ENCODE measurements at places on chromosomes 1 and 21.
A peak's percentile ranks its signal among the peaks of the same experiment; 100 is the strongest.

GRCh38 chr1:91653183-91653582 is 152.5 kb downstream of the CDC7 start:
- DNase-seq: no peak

DNA sequence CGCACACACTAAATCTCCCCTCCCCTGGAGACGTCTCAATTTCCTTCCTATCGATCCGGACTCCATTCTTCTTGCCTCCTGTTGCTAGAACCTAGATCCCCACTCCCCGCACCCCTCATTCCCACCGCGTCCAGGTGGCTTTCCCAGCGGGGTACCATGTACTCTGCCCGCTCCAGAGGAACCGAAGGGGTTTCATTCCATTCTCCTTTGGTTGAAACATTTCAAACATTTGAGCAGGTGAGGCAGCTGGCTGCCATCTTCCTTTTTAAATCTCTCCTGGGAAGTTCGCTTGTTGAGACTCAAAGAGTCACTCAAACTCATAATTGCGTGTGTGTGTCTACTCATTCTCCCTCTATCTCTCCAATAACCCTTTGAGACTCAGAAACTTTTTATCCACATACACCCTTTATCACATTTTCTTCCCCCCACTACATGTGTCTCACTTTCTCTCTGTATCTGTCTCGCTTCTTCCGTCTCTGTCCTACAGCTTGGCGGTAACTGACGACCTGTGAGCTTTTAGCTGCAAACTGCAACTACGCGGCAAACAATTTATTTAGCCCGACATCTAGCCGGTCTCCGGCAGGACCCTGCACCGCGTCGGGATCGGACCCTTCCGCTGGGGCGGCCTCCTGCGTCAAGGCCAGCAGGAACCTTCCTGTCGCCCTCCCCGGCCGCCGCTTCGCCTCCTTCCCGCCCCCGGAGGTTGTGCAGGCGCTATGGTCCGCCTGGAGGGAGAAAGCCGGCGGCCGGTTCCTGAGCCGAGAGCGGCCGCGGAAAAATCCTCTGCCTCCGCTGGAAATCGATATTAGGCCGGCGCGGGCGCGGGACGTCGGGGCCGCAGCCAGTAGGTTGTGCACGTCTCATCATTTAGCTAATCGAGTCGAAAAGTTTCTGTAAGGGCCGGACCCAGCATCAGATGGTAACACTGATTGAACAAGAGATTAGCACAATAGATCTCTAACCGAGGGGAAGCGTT is 3.0 kb upstream of the FOXD3 start:
- DNase-seq: no peak

- DNase-seq: no peak
These were observed at the start of gene NTNG1 for GRCh38 chr1:107140703-107141490. Gene NTNG1, plus strand, starts transcription at chr1:107141039.

GRCh38 chr1:222785529-222785928 is 29.3 kb upstream of the DISP1 start:
- DNase-seq: no peak

GRCh38 chr1:110309139-110309538 is 30.0 kb upstream of the RBM15 start:
- no peak for DNase-seq

GRCh38 chr1:231665101-231665500 is 38.5 kb downstream of the DISC1 start:
- no peak for DNase-seq

DNA sequence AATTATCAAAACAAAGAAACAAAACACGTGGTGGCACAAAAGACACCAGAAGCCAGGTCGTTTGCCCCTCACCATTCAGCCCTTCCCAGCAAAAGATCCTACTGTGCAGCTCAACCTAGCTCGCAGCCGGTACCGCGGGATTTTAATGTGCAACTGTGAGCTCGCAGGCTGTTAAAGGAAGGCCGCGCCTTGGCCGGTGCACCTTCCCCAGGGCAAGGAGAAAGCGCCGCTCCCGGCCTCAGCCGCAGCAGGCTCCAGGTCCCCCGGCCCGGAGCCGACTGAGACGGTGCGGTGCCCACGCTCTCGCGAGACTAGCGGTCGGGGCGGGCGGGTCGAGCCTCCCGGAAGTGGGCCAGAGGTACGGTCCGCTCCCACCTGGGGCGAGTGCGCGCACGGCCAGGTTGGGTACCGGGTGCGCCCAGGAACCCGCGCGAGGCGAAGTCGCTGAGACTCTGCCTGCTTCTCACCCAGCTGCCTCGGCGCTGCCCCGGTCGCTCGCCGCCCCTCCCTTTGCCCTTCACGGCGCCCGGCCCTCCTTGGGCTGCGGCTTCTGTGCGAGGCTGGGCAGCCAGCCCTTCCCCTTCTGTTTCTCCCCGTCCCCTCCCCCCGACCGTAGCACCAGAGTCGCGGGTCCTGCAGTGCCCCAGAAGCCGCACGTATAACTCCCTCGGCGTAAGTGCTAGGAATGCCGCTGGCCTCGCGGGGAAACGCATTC is at the start of gene AGL:
Gene AGL (plus strand): TSS at position 618 of the 715 bp plus-strand sequence. CDS start 682 bp downstream, outside the sequence.
- DNase-seq: peak; percentile 89

GRCh38 chr1:110087812-110088738 is 17.6 kb upstream of the ALX3 start:
- peak; percentile 46 for DNase-seq

DNA sequence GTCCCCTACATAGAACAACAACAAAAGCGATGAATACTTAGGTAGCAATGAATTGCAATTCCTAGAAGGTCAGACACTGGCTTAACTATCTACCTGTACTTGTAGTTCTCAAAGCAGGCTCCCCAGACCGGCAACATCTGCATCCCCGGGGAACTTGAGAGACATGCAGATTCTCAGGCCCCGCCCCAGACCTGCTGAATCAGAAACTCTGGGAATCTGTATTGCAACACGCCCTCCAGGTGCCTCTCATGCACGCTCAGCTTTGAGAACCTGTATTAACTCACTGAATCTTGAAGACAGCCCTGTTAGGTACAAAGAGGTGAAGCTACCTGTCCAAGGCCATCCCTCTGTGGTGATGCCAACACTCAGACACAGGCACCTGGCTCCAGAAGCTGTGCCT is 128.1 kb downstream of the KAZN start:
- DNase-seq: no peak

DNA sequence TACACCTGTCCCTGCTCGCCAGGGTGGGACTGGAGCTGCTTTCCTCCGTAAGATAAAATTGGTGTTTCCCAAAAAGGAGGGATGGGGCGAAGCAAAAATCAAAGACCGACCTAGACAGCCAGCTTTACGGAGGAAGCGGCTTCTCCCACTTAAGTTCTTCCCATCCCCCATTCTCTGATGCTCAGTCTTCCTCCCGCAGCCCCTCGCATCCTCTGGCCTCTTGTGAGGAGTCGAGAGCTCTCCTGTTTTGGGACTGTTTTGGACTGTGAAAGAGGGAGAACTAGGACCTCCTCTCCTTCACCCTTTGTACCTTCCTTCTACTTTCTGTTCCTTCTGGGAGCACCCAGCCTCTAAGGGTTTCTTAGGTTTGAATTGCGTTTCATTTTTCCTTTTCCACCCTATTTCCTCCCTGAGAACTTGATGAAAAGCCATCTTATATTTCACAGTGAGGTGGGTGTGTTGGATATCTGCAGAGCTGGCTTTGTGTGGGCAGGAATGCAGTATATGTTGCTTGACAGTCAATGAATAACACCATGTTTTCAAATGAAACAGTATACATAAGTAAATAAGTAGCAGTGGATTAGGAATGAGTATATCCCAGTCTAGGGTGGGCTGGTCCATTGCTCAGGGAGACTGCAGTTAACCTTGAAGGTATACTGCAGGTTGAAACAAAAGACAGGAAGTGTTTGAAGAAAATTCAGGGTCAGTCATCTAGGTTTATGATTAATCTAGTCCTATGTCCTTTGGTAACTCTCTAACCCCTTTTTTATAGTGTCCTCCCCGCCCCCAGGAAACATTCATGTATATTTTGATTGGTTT is 848 bp downstream of the CTTNBP2NL start:
- peak; percentile 10 for DNase-seq

GRCh38 chr1:78070758-78071157 is 25.0 kb downstream of the GIPC2 start:
- no peak for DNase-seq

GRCh38 chr21:37196847-37197246 is 70.3 kb downstream of the VPS26C start:
- no peak for DNase-seq

GRCh38 chr1:178552856-178553255 is 39.9 kb downstream of the TEX35 start:
- DNase-seq: no peak

GRCh38 chr1:201260648-201261311 is 22.5 kb upstream of the PKP1 start:
- no peak for DNase-seq

GRCh38 chr1:160164121-160164520 is 12.7 kb downstream of the ATP1A4 start:
- DNase-seq: no peak

DNA sequence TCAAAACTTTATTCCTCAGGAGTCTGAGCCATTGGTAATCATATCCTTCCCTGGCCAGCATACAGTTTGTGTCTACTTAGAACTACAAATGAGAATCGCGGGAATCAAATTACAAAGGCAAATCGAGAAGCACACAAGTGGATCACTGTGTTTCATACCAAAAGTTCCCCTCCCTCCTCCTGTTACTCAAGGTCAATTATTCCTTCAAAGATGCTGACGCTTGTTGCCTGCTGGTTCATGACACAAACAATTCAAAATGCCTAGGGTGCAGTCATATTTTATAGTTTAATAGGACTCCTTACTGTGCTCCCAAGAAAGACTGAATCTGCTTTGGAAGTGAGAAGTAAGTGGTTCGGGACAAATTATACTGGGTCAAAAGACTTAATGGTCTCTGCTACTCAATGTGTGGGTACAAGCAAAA is 93.0 kb upstream of the PBX1 start:
- no peak for DNase-seq

- DNase-seq: peak; percentile 12
These were observed 64.4 kb downstream of the MACF1 start for GRCh38 chr1:39268906-39269305.

- DNase-seq: no peak
These were observed 192.8 kb upstream of the CAMK1G start for GRCh38 chr1:209390764-209391163.

- DNase-seq: no peak
These were observed 384.0 kb downstream of the LTN1 start for GRCh38 chr21:28608646-28609045.

GRCh38 chr1:204709960-204710912 is 24.7 kb upstream of the LRRN2 start:
- DNase-seq: no peak

DNA sequence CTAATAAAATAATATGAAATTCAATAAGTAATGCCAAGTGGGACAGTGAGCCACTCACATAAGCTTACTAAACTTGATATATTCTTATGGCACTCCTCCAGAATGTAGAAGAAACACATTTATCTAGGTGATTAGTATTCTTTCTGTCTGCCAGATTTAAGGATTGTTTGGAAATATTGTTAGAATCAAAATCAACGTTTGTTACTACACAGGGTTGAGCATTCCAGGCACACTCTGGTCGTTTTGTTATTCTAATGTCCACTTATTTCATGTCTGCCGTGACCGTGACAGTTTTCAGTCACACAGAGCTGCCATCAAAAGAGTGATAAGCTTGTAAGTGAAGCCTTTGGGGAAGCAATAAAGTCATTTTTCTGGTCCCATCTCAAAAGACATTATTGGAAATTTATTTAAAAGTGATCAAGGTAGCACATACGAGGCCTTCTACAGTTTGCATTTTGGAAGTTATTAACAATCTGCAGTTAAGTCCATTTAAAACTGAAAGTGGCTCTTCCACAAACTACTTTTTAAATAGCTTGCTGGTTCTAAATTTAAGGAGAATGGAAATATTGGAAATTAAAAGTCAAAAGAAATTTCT is 38.0 kb downstream of the NFIA start:
- DNase-seq: no peak

DNA sequence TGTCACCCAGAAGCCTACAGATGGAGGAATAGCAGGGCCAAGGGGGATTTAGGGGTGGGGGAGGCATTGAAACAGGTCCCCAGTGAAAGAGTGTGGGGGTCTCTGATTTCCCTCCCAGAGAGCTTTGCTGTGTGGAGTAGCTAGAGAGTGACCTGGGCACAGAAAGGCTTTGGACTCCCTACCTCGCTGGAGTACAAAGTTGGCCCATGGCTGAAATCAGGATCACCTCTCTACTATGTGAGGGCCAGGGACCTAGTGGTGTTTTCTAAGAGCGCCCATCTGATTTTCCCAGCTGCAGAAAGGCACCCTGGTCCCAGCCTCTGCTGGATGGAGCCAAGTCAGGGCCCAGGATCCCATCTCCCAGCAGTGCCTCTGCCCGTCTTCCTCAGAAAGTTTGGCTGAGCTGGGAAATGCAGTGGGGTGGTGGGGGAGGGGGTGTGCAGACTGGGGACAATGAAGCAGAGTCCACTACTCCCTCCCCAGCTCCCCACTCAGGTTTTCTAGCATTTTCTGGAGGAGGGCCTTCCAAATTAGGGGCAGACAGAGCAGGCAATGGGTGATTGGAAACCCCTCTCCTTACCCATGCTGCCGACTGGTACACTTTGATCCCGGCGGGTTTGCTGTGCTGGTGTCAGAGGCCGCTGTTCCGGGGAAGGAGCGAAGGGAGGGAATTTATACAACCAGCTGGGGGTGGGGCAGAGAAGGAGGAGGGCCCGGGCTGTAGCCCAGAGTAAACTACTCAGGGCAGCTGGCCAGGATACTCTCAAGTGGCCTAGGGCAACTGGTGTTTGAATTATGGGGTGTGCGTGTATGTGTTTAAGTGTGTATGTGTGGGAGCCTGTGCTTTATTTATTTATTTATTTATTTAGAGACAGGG is at the start of gene SELENBP1:
Gene SELENBP1 (minus strand): TSS at position 648 of the 877 bp plus-strand sequence. CDS start 64 bp downstream, at position 584.
- DNase-seq: peak; percentile 92

DNA sequence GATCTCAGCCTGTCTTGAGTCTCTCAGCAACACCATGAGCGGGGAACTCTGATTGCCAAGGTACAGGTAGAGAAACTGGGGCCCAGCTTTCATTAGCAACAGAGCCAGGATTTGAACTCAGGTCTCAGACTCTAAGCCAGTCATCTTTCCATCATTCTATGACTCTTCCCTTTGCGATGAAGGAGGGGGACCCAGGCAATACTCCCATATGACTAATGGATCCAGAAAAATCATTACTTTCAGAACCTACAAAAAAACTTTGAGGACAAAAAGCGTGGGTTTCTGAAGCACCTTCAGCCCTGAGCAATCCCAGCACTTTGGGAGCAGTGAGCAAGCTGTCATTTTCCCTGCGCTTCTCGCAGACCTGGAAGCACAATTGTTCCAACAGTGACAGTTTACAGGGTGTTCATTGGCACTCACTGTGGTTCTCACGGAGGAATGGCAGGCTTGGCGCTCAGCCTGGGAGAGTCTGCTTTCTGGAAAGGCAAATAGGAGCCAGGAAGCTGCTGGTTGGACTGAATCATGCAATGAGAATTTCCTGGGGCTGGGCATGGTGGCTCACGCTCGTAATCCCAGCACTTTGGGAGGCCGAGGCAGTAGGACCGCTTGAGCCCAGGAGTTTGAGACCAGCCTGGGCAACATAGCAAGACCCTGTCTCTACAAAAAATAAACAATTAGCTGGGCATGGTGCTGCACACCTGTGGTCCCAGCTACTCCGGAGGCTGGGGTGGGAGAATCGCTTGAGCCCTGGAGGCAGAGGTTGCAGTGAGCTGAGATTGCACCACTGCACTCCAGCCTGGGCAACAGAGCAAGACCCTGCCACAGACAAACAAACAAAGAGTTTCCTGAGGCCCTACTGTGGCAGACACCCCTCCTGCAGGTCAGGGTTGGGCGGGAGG is 40.1 kb downstream of the SLC2A7 start:
- peak; percentile 2 for DNase-seq

Data from SHP77 (cell line).